Activated CD4-positive, alpha-beta T cell treated with anti-CD3 and anti-CD28 coated beads, Interleukin-2, amount 10 ng/mL, durations not matched to agents 7 days and 5 days (primary cell): ENCODE measurements at places on chromosomes 1 and 21.

GRCh38 chr1:64608005-64608650 is 136.7 kb upstream of the RAVER2 start:
- no peaks in the 10 kb centered on the region for H3K4me1 ChIP-seq
- no peak overlapping the region for H3K27ac ChIP-seq
- no peak overlapping the region for H3K4me3 ChIP-seq
- no peaks in the 10 kb centered on the region for H3K27me3 ChIP-seq
- H3K36me3 ChIP-seq = no peaks in the 10 kb centered on the region

GRCh38 chr1:22490309-22490708 is 38.7 kb downstream of the ZBTB40 start:
- H3K36me3 ChIP-seq = peaks cover 6% of the 10 kb centered on the region
- peaks cover 5% of the 10 kb centered on the region for H3K4me1 ChIP-seq
- no peak overlapping the region for H3K27ac ChIP-seq
- H3K27me3 ChIP-seq = no peaks in the 10 kb centered on the region
- no peak for DNase-seq

- H3K27ac ChIP-seq = no peak overlapping the region
- H3K36me3 ChIP-seq = no peaks in the 10 kb centered on the region
- DNase-seq = no peak
These were observed 173.9 kb upstream of the SNX7 start for GRCh38 chr1:98487620-98488019.

GRCh38 chr1:28279721-28280120 is 20.4 kb downstream of the SESN2 start:
- peaks cover 8% of the 10 kb centered on the region for H3K4me1 ChIP-seq
- H3K27ac ChIP-seq = peak overlapping the region; percentile 9
- no peak overlapping the region for H3K4me3 ChIP-seq
- peaks cover 29% of the 10 kb centered on the region for H3K36me3 ChIP-seq
- no peak for DNase-seq

DNA sequence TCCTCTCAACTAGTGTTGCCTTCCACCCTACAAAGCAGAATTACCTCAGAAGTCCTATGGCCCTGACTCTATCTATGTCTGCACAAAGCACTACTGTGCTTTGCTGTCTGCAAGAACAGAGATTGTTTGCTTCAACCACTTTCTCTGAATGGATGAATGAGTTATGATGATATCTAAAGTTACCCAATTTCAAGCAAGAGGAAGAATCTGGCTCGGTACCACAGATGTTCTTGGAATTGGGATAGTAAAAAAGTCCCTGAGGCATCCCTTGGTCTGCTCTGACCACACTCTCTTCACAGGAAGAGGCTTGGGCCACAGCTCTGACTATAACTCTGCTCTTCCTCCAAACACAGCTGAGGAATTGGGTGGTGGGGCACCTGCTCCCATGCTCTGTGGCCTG is 31.2 kb downstream of the MTARC1 start:
- no peak overlapping the region for H3K27ac ChIP-seq
- no peak for DNase-seq
- H3K27me3 ChIP-seq = peaks cover 5% of the 10 kb centered on the region

DNA sequence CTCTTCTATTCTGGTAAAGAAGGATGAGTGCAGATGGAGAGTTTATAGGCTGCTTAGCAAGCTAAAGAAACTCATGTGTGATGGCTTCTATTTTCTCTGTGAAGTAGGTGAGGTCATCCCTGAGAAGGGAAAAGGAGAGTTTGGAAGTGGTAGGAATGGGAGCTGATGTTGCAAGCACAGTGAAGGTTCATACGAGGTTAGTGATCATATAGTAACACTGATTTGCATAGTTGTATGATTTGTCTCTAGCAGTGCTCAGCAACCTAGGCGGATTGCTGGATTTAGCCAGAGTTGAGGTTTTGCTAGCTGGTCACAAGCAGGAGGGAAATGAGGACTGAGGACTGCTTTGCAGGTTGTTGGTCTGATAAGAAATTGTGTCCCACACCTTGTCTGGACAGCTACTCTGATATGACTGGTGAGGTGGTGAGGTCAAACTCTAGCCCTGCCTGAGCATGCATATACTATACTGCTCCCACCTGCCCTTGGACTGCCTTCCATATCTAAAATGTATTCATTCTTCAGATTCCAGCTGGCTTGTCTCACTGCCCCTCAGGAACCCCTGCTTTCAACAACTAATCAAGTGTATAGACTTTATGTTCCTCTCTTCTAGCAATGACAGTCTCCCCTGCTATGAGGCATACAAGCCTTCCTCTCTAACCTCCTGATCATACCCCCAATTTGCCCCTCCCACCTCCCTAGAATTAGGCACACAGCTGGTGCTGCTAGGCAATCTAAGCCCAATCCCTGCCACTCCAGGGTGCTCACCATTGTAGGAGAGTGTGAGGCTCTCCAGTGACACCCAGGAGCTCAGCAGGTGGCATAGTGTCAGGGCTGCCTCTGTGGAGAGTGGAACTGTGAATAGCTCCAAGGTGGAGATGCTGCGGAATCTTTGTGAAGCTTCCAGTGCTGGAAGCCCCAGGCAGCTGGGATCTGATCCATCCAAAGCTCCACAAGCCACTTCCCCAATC is 18.5 kb downstream of the LRRC41 start:
- H3K4me1 ChIP-seq = peaks cover 31% of the 10 kb centered on the region
- DNase-seq = no peak
- H3K36me3 ChIP-seq = peaks cover 52% of the 10 kb centered on the region
- H3K27ac ChIP-seq = peak overlapping the region; percentile 84
- H3K27me3 ChIP-seq = no peaks in the 10 kb centered on the region
- no peak overlapping the region for H3K4me3 ChIP-seq

- no peak overlapping the region for H3K27ac ChIP-seq
- H3K4me3 ChIP-seq = no peak overlapping the region
- no peak for DNase-seq
- no peaks in the 10 kb centered on the region for H3K4me1 ChIP-seq
- H3K27me3 ChIP-seq = no peaks in the 10 kb centered on the region
- H3K36me3 ChIP-seq = no peaks in the 10 kb centered on the region
These were observed 62.4 kb downstream of the CLEC20A start for GRCh38 chr1:178434360-178434759.

DNA sequence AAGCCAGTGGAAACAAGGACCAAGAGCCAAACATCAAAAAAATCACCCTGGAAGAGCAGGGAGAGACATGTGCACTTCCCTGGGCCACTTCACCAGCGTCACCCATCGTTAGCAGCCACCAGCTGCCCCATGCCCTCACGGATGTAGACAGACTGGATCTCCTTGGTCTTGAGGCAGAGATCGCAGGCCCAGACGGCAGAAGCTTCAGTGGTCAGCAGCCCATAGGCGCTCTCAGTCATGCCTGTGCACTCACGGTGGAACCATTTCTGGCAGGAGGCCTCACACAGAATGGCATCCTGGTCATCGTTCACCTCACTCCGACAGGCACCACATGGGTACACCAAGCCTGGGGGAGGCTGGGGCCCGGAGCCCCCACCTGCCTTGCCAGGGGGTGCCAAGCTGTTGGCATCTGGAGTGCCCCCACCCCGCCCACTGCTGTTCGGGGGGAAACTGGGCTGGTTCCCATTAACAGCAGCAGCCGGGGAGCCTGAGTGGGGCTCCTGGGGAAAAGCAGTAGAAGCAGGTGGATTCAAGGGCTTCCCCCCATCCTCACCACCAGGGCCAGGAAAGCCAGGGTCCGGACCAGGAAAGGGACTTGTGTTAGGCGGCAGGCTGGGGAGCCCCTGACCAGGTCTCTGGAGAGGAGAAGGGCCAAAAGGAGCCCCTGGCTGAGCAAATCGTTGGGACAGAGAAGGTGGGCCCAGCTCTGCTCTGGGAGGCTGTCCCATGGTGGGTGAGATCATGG is 2.7 kb downstream of the PYGO2 start:
- peaks cover 36% of the 10 kb centered on the region for H3K36me3 ChIP-seq
- no peaks in the 10 kb centered on the region for H3K27me3 ChIP-seq
- H3K27ac ChIP-seq = peak overlapping the region; percentile 72
- DNase-seq = no peak
- peaks cover 76% of the 10 kb centered on the region for H3K4me1 ChIP-seq

DNA sequence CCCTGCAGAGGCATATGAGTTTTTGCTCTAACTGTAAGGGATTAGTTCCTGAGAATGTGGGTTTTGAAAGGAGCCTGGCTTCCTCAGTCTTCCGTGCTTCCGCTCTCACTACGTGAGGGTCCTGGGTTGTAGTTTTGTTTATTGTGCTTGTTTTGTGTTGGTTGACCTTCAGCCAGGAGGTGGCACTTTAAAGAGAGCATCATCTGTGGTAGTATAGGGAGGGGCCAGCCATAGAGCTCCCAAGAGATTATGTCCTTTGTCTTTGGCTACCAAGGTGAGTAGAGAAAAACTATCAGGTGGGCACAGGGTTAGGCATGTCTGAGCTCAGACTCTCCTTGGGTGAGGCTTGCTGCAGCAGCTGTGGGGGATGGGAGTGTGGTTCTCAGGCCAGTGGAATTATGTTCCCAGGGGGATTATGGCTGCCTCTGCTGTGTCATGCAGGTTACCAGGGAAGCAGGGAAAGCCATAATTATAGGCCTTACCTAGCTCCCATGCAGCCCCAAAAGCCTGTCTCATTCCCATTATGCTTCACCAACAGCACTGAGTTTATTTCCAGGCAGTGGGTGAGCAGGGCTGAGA is 23.5 kb downstream of the CYP4B1 start:
- H3K4me1 ChIP-seq = no peaks in the 10 kb centered on the region
- no peaks in the 10 kb centered on the region for H3K36me3 ChIP-seq
- no peak overlapping the region for H3K4me3 ChIP-seq
- no peak for DNase-seq
- H3K27me3 ChIP-seq = peaks cover 8% of the 10 kb centered on the region
- no peak overlapping the region for H3K27ac ChIP-seq

GRCh38 chr1:227372726-227373130 is 54.4 kb upstream of the CDC42BPA start:
- DNase-seq = no peak
- no peak overlapping the region for H3K4me3 ChIP-seq
- no peaks in the 10 kb centered on the region for H3K36me3 ChIP-seq
- H3K4me1 ChIP-seq = no peaks in the 10 kb centered on the region
- H3K27ac ChIP-seq = no peak overlapping the region

GRCh38 chr1:1144122-1144842 is 28.4 kb upstream of the C1orf159 start:
- DNase-seq = peak; percentile 73
- no peaks in the 10 kb centered on the region for H3K27me3 ChIP-seq
- H3K4me1 ChIP-seq = peaks cover 27% of the 10 kb centered on the region
- no peaks in the 10 kb centered on the region for H3K36me3 ChIP-seq
- H3K4me3 ChIP-seq = peak overlapping the region; percentile 30

- H3K36me3 ChIP-seq = no peaks in the 10 kb centered on the region
- no peak for DNase-seq
- no peaks in the 10 kb centered on the region for H3K4me1 ChIP-seq
- H3K27me3 ChIP-seq = peaks cover 6% of the 10 kb centered on the region
- H3K27ac ChIP-seq = no peak overlapping the region
These were observed 46.2 kb downstream of the C1orf198 start for GRCh38 chr1:230822092-230822581.
